ENCODE measurements at places on chromosomes 2 and 18. TPM values are rescaled to one million over a fixed set of nuclear protein-coding genes. Genes with fewer than 3 reads are reported as not detected.

The TUBB8B gene
- total RNA-seq: 0.31 TPM

The FBXO15 gene
- total RNA-seq: 2.2 TPM

The KATNAL2 gene
- total RNA-seq: 8.9 TPM

The CD28 gene
- not detected for total RNA-seq

DNA sequence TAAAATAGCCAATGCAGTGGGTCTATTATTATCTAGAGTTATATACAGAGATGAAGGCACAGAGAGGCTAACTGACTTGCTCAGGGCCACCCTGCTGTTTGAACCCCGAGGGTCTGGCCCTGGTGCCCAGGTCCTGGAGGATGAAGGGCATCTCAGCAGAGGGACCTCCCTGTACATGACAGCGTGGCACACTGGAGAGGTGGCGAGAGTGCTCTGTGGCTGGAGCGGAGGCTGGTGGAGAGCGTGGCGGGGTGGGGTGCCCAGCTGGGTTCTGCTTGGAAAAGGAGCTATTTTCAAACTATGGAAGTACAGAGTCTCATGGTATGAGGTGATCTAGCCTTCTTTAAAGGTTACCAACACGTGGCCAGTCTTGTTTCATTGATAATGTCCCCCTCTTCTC, 35.8 kb downstream of the GREB1 start:
- DNase-seq: no peak

DNA sequence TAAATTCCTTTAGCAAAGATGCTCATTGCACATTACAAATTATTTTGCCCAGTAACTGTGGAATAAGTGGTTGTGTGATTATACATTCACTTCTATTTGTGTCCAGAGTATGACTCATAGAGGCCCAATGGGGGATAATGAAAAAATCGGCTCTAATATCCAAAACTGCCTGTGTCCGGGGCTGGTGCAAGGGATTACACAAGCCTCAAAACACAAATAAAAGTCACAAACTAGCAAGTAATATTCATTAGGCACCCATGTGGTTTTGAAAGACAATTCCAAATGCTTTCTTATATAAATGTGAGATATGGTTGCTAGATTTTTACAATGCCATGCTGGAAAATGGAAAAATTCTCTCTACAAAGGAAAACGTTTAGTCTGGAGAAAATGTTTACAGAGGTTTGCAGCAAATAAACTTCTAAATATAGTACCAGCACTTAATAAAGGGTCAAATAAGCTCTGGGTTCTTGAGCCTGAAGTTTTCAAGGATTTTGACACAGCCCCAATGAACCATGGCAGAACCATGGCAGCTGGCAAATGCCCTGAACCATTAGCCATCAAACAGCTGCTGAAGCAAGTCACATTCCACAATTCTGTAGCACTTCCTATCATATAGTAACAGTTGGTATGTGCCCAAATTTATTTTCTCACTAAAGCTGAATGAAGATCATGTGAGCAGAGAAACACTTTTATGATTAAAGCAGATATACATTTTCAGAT, 40.5 kb downstream of the IRS1 start:
- no peak for DNase-seq

- no peak for DNase-seq
These were observed 567.4 kb downstream of the TSN start for GRCh38 chr2:122322815-122323214.

DNA sequence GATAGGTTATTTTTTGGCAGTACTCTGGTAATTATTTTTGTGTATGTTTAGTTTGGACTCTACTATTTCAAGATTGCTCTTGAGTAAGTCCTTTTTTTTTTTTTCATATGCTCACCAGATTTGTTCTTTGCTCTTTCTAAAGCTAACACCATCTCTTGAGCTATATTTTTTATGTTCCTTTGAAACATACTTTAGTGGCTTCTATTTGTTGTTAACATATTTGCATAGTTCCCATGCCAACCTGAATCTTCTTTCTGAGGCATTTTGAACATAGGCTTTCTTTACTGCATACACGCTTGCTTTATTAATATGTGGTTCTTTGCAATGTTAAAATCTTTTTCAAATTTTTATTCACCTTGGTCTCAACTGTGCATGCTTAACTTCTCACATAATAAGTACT, 1644.9 kb downstream of the SUCLG1 start:
- no peak for DNase-seq

DNA sequence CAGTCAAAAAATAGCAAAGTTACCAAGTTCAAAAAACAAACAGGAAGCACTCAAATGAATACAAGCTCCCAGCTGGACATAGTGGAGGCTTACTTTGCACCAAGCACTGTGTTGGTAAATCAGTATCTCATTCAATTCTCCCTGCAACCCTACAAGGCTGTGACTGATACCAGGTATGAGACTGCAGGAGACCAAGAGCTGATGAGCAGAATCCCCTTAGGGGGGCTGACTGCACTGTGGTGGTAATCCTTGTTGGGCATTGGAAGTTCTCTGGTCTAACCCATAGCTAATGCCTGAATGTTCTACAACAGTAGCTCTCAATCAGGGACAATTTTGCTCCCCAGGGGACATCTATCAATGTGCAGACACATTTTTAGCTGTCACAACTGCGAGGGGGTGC, 26.0 kb downstream of the CDH2 start:
- no peak for DNase-seq

DNA sequence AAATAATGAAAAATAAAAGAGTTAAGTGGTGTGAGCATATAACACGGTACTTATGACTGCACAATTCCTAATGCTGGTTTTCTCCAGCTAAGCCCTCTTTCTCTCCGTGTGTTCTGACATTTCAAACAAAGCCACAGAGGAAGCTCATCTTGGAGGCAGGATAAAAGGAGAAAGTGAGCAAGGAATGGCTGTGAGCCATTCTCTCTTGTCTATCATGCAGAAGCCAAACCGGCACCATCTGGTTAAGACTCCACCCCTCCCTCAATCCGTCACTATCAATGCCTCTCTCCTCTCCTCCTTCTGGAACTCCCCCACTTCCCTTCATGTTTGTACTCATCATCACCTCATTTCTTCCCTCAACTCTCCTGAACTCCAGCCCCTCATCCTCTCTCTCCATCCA, 210.4 kb downstream of the TMEM163 start:
- DNase-seq: no peak

- DNase-seq: no peak
These were observed 260.2 kb downstream of the NBAS start for GRCh38 chr2:15300624-15301573.

DNA sequence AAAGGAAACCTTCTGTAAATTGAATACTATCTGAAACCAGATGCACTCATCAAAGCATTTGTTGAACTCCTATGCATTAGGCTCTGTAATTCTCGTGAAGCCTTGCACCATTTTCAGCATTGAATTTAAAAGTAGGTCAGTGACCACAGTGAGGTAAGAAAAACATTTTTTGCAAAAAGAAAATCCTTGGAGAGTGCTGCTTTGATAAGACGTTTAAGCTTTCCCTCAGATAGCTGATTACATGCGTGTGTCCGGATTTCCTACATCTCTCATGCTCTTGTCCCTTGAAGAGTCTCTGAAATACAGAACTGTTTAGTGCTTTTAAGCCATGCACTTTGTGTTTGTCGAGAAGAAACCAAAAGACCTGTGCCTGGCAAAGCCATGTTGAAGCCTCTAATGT, 113.6 kb downstream of the FMNL2 start:
- DNase-seq: no peak
